Naive B cell (primary cell): ENCODE measurements at places on chromosomes 4 and X. TPM values are rescaled to one million over a fixed set of nuclear protein-coding genes. Genes with fewer than 3 reads are reported as not detected.

- H3K4me3 ChIP-seq, result no peak overlapping the region
- no peak for DNase-seq
- H3K27me3 ChIP-seq, result no peaks in the 10 kb centered on the region
- H3K4me1 ChIP-seq, result no peaks in the 10 kb centered on the region
These were observed 566.2 kb upstream of the IGFBP7 start for GRCh38 chr4:57676394-57676793.

GRCh38 chrX:31353095-31353494 lies 281.3 kb upstream of the FTHL17 start:
- peaks cover 8% of the 10 kb centered on the region for H3K27me3 ChIP-seq
- no peaks in the 10 kb centered on the region for H3K36me3 ChIP-seq
- H3K4me1 ChIP-seq, result no peaks in the 10 kb centered on the region
- no peak overlapping the region for H3K27ac ChIP-seq

DNA sequence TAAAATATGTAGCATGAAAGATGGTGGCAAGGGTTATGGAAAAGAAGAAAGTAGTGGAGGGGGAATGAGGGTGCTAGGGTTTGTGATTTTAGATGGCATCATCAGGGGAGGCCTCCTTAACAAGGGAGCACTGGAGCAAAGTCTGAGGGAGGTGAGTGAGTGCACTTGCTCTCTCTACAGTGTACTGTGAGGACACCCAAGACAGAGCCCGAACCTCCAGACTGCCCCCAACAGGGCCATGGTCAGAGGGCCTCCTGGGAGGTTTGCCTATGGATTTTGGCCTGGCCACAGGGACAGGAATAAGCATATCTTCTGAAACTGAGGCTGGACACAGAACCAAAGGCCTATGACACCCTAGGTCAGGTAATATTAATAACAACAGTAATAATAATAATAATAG lies 21.4 kb upstream of the PJA1 start:
- no peak for DNase-seq
- no peaks in the 10 kb centered on the region for H3K36me3 ChIP-seq
- no peaks in the 10 kb centered on the region for H3K4me1 ChIP-seq
- no peaks in the 10 kb centered on the region for H3K27me3 ChIP-seq
- H3K4me3 ChIP-seq, result no peak overlapping the region
- no peak overlapping the region for H3K27ac ChIP-seq

GRCh38 chr4:141771889-141772830 lies 135.8 kb downstream of the IL15 start:
- H3K36me3 ChIP-seq, result no peaks in the 10 kb centered on the region
- H3K27ac ChIP-seq, result no peak overlapping the region
- peaks cover 4% of the 10 kb centered on the region for H3K27me3 ChIP-seq
- no peak for DNase-seq

GRCh38 chr4:153252122-153252521 lies 47.9 kb downstream of the TRIM2 start:
- peaks cover 13% of the 10 kb centered on the region for H3K4me1 ChIP-seq
- peaks cover 16% of the 10 kb centered on the region for H3K27me3 ChIP-seq
- peak; percentile 20 for DNase-seq
- no peaks in the 10 kb centered on the region for H3K36me3 ChIP-seq
- H3K4me3 ChIP-seq, result no peak overlapping the region

GRCh38 chr4:5307928-5308327 lies 256.6 kb downstream of the STK32B start:
- H3K27ac ChIP-seq, result no peak overlapping the region
- no peak overlapping the region for H3K4me3 ChIP-seq
- H3K36me3 ChIP-seq, result no peaks in the 10 kb centered on the region
- no peaks in the 10 kb centered on the region for H3K4me1 ChIP-seq
- DNase-seq, result no peak

GRCh38 chr4:60189286-60189685 lies 1010.8 kb upstream of the ADGRL3 start:
- no peak for DNase-seq
- no peaks in the 10 kb centered on the region for H3K36me3 ChIP-seq
- H3K4me1 ChIP-seq, result no peaks in the 10 kb centered on the region
- no peak overlapping the region for H3K27ac ChIP-seq

DNA sequence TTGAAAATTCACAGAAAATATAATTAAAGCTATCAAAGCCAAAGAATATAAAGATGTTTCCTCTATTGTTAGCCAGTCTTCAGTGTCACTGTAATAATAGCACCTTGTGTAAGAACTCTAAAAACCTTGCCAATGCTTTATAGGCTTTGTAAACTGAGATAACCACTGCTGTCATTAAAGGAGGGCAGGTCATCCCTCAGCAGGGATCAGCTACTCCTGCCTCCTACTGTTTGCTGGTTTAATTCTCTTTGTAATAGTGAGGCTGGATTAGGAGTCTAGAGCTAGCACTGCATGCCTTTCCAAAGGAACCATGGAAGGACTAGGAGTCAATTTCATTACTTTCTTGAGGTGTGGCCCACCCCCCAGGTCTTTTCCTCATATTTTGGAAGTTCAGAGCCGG lies 46.2 kb downstream of the FHIP1A start:
- DNase-seq, result no peak
- H3K27me3 ChIP-seq, result no peaks in the 10 kb centered on the region
- no peak overlapping the region for H3K27ac ChIP-seq

GRCh38 chr4:118557298-118557851 lies 127.8 kb upstream of the METTL14 start:
- H3K27me3 ChIP-seq, result peaks cover 14% of the 10 kb centered on the region
- DNase-seq, result no peak

DNA sequence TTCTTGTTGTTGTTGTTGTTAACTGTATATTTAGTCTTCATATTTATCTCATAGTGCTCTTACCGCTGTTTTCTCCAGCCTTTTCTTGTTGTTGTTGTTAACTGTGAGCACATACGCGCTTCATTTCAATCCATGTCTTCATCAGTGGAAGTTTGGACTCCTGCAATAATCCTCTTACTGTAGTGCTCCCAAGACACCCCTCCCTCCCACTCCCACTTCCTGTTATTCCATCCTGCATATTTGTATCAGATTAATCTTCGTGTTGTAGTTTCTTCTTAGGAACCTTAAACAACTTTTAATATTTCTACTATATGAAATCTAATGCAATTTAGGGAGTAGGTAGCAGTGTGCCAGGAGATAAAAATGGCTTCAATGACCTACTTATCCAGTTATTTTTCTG lies 674.8 kb downstream of the RAPGEF2 start:
- H3K27ac ChIP-seq, result no peak overlapping the region
- no peaks in the 10 kb centered on the region for H3K4me1 ChIP-seq
- no peaks in the 10 kb centered on the region for H3K27me3 ChIP-seq
- H3K4me3 ChIP-seq, result no peak overlapping the region
- DNase-seq, result no peak
- H3K36me3 ChIP-seq, result no peaks in the 10 kb centered on the region

GRCh38 chr4:120971884-120972283 lies 49.4 kb upstream of the PRDM5 start:
- H3K27ac ChIP-seq, result no peak overlapping the region
- no peaks in the 10 kb centered on the region for H3K36me3 ChIP-seq
- H3K4me1 ChIP-seq, result no peaks in the 10 kb centered on the region
- no peak overlapping the region for H3K4me3 ChIP-seq

The STAP1 gene
- 166 TPM for polyA plus RNA-seq

The FAT4 gene
- not detected for polyA plus RNA-seq

The AFP gene
- polyA plus RNA-seq, result not detected

The ARHGAP36 gene
- not detected for polyA plus RNA-seq

The ATP7A gene
- polyA plus RNA-seq, result 5.4 TPM

The HHIP gene
- not detected for polyA plus RNA-seq

The RBM3 gene
- polyA plus RNA-seq, result 340 TPM
